ENCODE measurements at places on chromosomes 3 and 15. TPM values are rescaled to one million over a fixed set of nuclear protein-coding genes. Genes with fewer than 3 reads are reported as not detected.
A peak's percentile ranks its signal among the peaks of the same experiment; 100 is the strongest.

The GP5 gene
- total RNA-seq, result not detected

The SCAANT1 gene
- total RNA-seq, result not detected

The PPP2R3A gene
- 10.2 TPM for total RNA-seq

GRCh38 chr3:59422312-59422711 is 372.5 kb upstream of the CFAP20DC start:
- peak; percentile 8 for DNase-seq

DNA sequence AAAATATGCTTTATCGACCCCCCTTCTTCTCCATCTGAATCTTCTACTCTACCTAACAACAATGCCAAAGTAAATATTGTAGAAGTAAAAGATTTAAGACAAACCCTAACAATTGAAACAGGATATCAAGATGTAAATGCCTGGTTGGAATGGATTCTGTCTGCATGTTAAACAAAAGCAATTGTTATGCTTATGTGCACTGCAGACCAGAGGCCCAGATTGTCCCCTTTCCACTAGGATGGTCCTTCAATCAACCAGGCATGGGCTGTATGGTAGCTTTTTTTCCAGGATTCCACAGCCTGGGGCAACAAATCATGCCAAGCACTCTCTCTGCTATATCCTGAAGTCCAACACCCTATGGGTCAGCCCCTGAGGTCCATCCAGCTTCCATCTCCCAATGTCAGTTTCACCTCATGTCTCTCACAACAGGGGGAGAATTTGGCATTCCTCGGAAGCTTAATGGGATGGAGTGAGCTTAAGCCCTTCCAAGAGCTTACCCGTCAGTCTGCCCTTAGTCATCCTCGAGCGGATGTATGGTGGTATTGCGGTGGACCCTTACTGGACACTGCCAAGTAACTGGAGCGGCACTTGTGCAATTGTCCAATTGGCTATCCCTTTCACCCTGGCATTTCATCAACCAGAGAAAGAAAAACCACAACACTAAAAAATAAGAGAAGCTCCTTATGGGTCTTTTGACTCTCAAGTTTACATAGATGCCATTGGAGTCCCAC is 36.2 kb downstream of the ZNF589 start:
- DNase-seq, result no peak

DNA sequence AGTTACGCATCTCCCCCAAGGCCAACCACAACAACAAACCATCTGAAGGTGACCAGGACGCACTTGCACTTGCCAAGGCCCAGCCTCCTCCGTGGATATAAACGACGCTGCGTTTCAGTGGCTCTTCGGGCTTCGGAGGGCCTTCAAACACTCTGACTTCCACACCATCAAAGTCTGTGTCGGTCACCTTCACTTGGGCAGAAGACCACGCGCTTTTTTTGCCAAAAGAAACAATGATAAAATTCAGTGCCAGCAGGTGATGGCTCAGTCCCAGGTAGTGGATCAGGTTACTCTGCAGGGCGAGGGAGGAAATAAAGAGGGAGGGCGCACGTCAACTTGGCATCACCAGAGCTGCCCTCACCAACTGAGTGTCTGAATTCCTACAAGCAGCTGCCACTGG is 63.0 kb downstream of the NCEH1 start:
- DNase-seq, result peak; percentile 55

DNA sequence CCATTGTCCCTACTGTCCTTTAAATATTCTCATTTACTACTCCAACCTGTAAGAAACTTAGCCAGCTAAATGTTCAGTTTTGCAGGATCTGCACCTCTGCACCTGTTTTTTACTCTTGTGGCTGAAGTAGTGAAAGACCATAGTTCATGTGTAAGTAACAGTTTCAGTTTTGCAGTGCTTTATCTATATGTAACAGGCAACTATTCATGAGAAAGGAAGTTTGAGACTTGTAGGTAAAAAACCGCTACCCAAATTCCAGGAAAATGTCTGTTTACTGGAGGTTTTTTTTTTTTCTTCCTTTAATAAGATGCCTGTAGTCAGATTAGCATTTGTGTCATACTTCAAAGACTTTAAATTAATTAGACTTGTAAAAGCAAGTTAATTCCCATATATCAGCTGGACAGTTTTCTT is 25.4 kb upstream of the MBNL1 start:
- no peak for DNase-seq

DNA sequence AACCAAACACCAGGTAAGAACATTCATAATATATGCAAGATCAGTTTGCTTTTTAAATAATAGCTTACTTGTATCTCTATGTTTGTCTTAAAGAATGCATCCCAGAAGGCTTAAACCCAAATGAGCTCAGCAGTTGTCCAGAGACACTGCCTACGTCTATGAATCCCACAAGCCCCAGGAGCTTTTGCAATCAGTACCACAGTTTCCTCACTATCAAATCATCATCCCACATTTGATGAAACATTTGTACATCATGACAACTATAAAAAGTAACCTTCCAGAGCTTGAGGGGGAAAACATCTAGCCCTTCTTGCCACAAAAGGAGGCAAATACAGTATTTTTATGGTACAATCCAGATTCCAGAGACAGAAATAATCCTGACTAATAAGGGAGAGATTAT is 63.7 kb downstream of the ATP8B4 start:
- no peak for DNase-seq

GRCh38 chr3:13522236-13522635 is 26.7 kb upstream of the FBLN2 start:
- no peak for DNase-seq

- DNase-seq, result peak; percentile 39
Measured at GRCh38 chr3:72938471-72939265, 50.8 kb downstream of the GXYLT2 start.

DNA sequence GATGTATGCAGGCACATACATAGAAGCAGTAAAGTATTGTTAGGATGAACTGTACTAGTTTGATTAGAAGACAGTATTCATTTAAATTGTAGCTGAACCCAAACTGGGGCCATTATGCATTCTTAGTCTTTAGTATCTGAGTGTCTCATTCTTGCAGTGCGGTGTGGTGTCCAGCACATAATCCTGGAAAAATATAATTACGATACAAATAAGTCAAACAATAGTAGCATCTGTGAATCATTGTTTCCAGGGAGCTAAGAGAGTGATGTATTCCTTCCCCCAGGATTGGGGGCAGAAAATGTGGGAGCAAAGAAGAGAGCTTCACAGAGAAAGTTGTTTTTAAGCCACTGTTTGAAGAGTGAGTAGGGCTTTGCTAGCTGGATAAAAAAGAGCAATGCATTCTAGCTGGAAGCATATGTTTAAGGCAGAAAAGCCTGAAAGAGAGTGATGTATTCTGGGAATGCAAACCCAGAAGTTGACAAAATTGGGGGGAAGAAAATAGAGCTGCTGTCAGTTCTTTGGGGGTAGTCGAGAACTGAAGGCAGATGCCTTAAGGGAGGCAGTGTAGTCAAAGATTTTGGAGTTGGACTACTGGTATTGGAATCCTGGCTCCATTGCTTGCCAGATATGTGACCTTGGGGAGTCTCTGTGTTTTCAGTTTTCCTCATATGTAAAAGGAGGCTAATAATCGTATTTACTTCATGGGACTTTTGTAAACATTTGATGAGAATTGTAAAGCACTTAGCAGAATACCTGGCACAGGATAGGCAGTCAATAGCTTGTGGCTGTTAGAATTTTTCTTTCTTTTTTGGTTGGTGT is 14.1 kb downstream of the SLMAP start:
- DNase-seq, result no peak

DNA sequence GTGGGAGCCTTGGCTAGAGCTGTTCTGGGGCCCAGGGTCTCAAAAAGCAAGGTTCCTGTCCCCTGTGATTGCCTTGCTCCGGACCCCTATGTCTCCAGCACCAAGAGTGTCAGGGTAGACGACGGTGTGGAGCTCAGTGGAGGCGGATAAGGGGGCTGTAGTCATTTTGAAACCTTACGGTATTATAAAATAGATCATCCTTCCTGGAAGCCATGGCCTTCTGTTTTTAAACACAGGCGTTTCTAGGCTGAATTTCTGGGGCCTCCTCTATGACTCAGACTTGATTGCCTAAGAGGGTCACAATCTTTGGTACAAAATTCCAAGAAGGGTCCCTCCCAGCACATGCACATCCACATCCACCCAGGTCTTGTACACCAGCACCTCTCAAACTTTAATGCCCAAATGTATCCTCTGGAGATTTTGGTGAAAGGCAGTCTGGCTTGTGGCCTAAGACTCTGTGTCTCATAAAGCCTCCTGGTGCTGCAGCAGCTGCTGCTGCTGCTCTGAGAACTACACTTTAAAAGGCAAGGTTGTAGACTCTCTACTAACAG is 70.5 kb upstream of the XCR1 start:
- DNase-seq, result no peak

DNA sequence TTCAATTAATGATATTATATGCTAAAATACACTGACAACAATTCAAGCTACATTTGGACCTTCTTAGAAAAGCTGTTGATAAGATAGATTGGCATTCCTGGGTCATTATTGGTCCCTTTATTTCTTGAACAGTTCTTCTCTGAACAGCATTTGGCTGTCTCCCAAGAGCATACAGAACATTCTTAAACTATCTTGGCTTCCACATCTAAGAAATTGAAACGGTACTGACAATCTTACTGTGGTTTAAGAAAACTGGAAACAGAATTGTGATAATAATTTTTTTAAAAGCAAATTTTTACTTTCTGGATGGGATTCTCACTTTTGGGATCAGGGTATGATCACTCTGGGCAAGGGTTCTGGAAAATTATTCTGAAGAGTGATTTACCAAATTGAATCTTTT is 161.7 kb upstream of the ZNF385D start:
- no peak for DNase-seq

- DNase-seq, result no peak
Measured at GRCh38 chr3:141100531-141101320, 49.6 kb downstream of the SPSB4 start.

GRCh38 chr15:69538379-69538778 is 85.8 kb downstream of the RPLP1 start:
- DNase-seq, result no peak

DNA sequence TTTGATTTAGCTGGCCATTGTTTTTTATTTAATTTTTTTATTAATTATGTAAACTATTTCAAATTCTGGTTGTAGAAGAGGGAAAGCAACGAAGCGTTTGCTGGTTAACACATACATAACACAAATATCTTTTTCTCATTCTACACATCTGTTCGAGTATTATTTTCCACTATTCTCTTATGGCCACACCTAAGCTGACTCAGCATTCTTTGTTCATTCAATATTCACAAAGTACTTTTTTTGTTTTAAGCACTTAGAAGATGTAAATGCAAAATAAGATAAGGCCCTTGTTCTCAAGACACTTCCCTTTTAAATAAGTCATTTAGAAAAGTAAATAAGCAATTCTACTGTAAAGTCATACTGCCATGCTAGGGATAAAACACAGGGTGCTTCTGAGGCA is 45.4 kb downstream of the CADM2 start:
- no peak for DNase-seq

- DNase-seq, result no peak
Measured at GRCh38 chr3:18765662-18766061, 340.5 kb upstream of the SATB1 start.

GRCh38 chr3:1400571-1400970 is 307.7 kb downstream of the CNTN6 start:
- DNase-seq, result no peak

GRCh38 chr15:99430881-99431401 is 134.8 kb upstream of the MEF2A start:
- DNase-seq, result no peak

GRCh38 chr3:188280627-188281026 is 126.7 kb downstream of the LPP start:
- DNase-seq, result no peak

- DNase-seq, result no peak
Measured at GRCh38 chr3:64086479-64087252, 63.4 kb upstream of the PSMD6 start.

- no peak for DNase-seq
Measured at GRCh38 chr3:196189566-196190347, 21.4 kb downstream of the ZDHHC19 start.

DNA sequence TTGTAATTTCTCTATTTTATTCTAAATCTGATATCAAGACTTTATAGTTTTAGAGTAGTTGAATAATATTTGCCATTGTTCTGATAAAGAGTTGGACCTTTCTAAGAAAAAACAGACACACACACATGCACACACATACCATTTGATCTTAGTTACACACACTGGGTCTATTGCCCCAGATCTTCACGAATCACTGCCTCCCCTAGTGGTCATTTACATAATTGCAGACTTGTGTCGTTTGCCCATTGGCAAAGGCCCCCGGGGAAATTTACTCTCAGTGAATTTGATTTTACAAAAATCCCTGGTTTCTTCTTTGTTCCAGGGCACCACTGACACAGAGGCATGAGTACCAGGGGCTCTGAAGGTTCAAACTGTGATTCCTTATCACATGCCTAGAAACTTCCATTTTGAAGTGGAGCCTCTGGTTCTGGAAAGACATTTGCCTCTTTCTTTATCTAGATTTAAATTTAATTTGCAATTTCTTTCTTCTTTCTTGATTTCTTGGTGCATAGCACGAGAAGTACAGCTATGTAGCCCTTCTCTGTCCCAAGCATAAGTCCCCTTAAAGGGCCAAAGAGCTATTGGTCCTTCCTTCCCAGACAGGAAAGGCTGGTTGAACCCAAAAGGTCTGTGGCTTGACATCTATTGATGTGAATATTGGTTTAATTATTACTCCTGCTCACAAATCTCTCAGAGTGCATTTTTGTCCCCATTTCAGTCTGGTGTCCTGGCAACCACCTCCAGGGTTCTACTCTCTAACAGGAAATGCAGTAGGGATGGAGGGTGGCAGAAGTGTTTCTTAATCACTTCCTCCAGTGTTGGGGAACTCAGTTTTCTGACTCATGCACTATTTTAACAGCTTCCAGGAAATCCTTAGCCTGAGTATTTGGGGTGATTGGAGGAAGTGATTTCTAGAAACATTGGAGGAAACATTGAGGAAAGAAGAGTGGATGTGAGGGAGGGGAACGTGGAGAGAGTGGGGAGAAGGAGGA is 32.4 kb upstream of the SLC6A11 start:
- DNase-seq, result peak; percentile 17

DNA sequence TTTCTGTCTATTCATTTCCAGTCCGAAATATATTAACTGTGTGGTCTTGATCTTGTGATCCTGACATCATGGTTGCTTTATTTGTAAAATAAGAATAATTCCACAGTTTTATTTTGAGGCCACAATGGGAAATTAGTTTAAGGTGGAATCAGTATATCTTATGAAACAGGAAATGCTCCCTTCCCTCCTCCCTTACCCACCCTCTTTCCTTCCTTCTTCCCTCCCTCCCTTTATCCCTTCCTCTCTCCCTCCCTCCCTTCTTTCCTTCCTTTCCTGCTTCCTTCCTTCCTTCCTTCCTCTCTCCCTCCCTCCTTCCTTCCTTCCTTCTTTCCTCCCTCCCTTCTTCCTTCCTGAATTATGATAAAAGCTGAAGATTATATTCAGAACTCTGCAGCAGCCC is 452.3 kb downstream of the NAALADL2 start:
- DNase-seq, result no peak

DNA sequence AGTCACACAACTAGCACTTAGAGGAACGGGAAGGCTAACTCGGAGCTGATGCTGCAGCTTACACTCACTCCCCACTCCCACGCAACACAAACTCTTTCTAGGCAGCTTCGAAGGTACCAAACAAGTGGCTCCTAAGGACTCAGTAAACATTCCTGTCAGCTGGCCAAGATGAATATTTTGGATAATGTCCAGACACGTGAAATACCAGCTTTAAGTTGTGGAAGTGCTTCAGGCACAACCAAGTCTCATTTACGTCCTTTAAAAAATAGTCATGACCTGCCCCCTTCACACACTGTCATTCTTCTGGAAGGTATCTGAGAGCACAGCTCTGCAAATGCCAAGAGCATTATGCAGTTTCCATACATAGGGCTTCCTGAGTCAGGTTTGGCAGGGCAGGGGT is 1005.9 kb upstream of the CFAP20DC start:
- DNase-seq, result no peak

GRCh38 chr3:66267031-66267430 is 46.2 kb downstream of the SLC25A26 start:
- no peak for DNase-seq

- no peak for DNase-seq
Measured at GRCh38 chr3:177521305-177521704, 324.0 kb upstream of the TBL1XR1 start.

Measured in Daoy (cell line).